ENCODE measurements at places on chromosomes 5 and 9. TPM values are rescaled to one million over a fixed set of nuclear protein-coding genes. Genes with fewer than 3 reads are reported as not detected.

GRCh38 chr9:107363516-107364152 lies 80.6 kb downstream of the RAD23B start:
- DNase-seq = no peak

- DNase-seq = no peak
These were observed 30.5 kb downstream of the ZNF366 start for GRCh38 chr5:72476721-72477120.

DNA sequence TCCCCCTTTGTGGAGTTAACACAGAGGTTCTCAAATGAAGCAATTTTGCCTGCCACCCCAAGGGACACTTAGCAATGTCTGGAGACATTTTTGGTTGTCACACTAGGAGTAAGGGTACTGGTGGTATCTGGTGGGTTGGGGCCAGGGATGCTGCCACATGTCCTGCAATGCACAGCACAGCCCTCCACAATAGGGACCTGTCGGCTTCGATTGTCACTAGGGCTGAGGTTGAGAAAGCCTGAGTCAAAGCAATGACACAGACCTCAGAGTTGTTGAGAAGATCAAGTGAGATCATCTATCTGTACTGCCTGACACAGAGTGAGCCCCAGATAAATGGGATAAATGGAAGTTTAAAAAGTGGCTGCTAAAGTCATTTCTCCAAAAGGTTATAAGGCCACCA lies 249.2 kb upstream of the KLF4 start:
- DNase-seq = no peak

The EIF4E1B gene
- not detected for total RNA-seq

The ARL14EPL gene
- total RNA-seq = not detected

DNA sequence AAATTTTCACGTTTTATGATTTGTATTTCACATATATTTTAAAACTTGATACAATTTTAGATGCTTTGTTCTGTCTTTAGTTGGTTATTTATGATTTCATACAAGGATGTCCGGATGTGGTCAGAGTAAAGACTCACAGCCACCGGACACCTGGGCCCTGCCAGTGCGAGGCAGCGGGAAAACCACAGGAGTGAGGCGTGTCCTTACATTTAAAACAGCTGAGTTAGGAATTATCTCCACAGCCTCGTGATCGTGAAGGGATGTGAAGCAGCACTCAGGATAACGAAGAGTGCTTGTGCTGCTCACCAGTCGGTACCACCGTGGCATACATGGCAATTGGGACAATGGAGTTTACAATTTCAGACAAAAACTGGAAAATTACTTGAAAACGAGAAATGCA lies 14.0 kb downstream of the SNX18 start:
- DNase-seq = no peak

DNA sequence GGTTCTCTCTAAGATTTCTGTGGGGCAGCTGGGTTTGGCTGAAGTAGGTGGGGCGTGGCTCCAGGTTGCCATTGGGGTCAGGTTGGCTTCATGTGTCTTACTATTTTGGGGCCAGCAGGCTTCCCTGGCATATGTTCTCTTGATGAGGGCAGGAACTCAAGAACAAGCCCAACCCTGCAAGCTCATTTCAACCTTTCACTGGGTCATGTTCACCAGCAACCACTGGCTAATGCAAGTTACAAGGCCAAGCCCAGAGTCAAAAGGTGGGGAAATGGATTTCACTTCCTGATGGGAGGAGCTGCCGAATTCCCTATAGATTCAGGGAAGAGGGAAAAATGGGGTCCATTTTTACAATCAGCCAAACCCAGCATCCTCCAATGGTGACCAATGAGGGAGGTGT lies 34.0 kb upstream of the HAND1 start:
- no peak for DNase-seq

DNA sequence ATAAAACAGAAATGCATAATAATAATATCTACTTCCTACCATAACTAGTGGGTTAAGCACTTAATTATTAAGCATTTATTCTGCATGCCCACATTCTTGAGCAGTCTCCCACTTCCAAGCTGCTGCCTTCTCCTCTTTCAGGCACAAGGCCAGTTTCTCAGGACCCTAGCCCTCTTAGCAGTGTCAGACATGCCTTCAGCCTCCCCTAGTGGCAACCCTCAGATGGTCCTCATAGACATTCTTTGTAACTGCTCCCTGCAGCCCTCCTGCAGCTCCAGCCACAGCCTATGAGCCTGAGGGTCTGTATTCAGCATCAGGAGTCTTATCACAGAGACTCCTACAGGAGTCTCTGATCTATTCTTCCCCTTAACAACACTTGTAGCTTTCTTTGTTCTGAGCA lies 3.9 kb downstream of the IL9 start:
- no peak for DNase-seq

DNA sequence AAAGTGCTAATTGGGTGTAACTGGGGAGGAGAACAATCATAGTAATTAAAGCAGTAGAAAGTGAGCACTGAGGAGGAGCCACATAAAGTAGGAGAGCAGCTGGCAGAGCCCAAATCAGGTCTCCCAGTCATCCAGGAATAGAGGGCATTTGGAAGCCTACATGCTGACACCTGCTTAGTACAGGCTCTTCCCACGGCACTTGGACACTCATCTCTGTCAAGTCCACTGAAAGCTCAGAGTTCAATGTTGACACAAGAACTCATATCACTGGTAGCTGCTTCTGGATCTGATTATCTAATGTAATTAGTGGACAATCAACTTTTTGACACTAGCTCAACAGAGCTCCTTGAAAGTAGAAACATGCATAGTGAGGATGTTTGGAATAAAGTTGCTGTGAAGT lies 45.9 kb upstream of the PCSK1 start:
- DNase-seq = no peak

GRCh38 chr9:426264-426663 lies 211.6 kb downstream of the DOCK8 start:
- no peak for DNase-seq

The RPL7A gene
- 1,074 TPM for total RNA-seq

DNA sequence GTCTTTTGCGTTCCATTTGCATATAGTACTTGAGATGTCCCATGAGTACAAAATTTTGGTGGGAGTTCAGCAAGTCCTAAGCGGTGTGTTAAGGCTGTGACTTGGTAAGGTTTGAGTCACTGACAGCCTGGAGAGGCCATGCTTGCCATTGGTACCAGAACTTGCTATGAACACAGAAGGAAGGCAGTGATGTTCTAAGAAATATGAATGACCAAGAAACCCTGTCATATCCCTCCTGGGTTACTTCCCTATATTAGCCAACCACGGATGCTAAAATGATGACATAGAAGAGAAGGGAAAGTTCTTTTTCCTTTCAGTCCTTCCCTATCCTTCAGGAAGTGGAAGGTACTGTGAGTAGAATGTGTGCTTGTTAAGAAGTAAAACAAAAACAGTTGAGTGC lies 136.7 kb downstream of the GCNT1 start:
- no peak for DNase-seq

- DNase-seq = no peak
These were observed 68.9 kb downstream of the CSF2 start for GRCh38 chr5:132142459-132142858.

The LAMC3 gene
- 1.1 TPM for total RNA-seq

Measured in left cardiac atrium (tissue), 4 donors.